GM03348 (cell line): ENCODE measurements at places on chromosomes 2 and 18.

- peak; percentile 47 for DNase-seq
These were observed 25.7 kb upstream of the THOC1 start for GRCh38 chr18:293536-293935.

GRCh38 chr2:86520153-86520552, 43.1 kb downstream of the CHMP3 start:
- DNase-seq: no peak

DNA sequence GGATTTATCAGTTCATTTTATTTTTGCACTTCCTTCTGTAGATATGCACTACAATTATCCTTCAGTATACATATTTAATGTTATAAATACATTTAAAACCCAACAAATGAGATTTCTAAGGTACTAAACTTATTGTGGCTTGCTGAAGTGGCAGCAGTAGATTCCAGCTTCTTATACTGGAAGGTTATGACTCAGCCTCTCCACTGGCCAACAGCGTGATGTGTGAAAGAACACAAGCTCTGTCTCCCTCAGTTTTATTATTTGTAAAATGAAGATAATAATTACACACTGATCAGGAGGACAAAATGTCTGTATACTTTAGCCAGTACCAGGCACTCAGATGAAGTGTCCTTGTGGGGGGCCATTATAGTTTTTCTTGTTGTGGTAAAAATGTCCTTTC, 1147.1 kb downstream of the CNTNAP5 start:
- no peak for DNase-seq

GRCh38 chr2:85409845-85410583, at the start of gene CAPG:
Gene CAPG (minus strand): TSS chr2:85410366. CDS start chr2:85402145, 8,221 bp downstream.
- peak; percentile 56 for DNase-seq

DNA sequence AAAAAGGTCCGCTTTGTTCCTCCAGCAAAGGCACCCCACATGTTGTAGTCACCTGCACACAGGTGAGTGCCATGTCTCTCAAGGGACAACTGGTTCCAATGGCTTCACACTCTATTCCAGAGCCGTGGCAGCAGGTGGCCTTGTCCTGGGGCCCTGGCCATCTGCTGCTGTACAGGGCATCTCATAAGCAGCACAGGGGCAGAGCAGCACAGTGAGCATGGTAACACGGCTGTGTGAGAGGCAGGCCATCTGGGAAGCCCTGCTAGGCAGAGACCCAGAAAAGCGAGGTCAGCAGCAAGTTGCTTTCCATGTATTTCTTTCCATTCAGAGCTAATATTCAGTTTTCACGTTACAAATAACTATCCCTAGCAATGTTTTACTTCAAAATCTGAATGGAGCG, 54.7 kb downstream of the CMPK2 start:
- no peak for DNase-seq

DNA sequence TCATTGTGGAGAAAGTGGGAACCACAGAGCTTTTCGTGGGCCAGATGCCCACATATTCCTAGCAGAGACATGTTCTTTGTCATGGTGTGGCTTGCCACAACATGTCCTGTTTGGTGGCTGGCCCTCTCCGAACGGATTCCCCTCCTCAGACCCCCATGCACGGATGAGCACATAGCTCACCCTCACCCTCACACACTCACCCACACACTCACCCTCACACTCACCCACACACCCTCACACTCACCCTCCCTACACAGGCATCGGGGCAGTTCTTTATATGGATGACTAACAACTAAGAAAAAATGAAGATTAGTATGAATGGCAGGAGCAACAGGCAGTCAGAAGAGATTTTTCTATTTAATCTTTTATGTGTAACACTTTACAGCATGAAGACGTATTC, 149.9 kb downstream of the ZNF236 start:
- no peak for DNase-seq

DNA sequence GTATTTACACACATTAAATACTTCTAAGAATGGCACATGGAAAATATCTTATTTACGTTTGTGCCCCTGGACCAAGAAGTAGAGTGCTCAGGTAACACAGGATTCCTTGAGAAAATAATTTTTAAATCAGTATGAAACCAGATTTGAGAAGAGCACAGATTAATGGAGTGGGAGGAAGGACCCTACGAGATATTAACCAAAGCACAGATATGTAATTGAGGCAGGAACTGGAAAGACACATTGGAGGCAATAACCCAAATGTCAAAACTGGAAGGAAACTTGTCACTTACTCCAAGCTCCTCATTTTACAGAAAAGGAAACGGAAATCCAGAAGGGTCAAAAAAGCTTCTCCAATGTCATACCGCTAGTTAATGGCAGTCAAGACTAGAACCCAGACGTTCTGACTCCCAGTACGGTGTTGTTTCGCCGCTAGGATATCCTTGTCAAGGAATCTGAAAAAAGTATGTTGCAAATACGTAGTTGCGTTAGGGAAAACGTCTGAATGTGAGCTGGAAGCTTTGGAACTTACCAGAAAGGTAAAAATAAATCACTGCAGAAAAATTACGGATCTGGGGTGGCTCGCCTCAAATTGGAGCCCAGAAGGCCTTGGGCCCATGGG, 634 bp downstream of the MTIF2 start:
- DNase-seq: peak; percentile 2

GRCh38 chr2:181464966-181465365, 7.8 kb downstream of the ITGA4 start:
- DNase-seq: no peak

GRCh38 chr2:209463226-209463625, 39.4 kb downstream of the MAP2 start:
- DNase-seq: no peak

DNA sequence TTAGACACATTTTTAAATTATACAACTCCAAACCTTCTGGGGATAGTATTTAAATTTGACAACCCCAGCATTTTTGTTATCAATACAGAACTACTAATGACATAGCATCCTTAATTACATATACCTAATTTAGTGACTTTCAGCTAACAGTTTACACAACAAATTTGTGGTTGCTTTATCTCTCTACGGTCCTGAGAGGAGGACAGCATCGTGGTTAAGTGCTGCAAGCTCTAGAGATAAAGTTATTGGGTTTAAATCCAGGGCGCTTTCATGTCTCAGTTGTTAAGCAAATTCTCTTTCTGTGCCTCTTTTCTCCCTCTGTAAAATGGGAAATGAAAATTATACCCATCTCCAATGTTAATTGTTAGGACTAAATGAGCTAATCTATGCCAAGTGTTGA, 129.3 kb downstream of the METTL4 start:
- no peak for DNase-seq

GRCh38 chr2:47510745-47511144, 107.8 kb downstream of the MSH2 start:
- no peak for DNase-seq

GRCh38 chr2:86044614-86045013, 61.1 kb downstream of the POLR1A start:
- no peak for DNase-seq

DNA sequence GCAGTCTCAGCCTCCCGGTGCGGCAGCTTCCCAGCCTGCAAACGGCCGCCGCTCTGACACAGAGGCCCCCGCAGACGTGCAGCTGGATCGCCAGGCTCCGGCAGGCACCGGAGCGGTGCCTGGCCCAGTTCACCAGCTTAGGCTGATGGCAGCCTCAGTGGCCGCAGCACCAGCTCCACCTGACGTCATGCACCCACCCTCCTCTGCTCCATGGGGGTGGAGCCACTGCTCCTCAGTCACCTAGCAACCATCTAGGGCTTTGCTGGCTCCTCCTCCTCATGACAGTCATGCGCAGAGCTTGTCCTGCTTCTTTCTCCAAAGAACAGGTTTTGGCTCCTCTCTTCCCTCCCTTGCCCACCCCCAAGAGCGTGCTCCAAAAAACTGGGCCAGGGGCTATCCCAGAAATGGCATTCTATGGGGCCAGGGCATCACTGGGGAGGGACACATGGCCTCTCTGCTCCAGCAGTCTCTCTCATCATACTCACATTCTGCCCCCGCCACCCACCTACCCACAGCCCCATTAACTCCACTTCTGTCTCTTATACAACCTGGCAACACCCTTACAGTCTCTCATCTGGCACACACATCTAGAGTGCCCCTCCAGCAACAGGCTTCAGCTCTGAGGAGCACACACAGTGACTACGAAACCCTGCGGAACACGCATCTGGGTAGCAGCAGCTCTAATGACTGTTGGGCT, 5.5 kb downstream of the DCTN1 start:
- DNase-seq: peak; percentile 44

DNA sequence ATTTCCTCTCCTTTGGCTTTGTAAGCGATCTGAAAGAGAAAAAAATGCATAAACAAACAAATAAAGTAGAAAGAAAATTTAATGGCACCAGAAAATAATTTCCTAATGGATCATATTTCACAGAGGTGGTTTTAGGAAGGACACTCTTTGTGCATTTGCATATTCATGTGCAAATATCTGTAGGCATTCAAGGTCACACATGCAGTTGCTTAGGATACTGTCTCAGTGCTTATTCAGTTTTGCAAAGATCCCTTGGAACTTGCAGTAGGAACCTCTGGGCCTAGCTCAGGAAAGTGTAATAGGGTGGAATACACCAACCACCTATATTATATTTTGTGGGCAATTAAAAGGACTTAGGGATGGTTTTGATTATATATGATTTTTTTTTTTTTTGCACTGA, 54.3 kb downstream of the NEB start:
- no peak for DNase-seq

DNA sequence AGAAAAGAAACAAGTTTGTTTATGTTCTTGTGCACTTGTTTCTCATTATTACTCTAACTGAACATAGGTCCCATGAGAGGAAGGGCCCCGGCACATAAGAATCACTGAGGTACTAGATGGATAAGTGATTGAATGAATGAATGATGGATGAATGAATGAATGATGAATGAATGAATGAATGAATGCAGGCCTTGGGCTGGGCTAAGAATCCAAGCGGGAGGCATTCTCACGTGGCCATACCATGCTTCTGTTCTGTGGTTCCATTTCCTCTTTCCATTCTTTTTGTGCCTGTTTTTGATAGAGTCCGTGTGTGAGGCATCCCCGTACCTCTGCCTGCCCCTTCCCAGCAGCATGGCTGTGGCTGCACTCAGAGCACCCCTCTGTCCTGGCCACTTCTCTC, 94.8 kb downstream of the SH3BP4 start:
- no peak for DNase-seq

- DNase-seq: no peak
These were observed 23.6 kb downstream of the SLC66A2 start for GRCh38 chr18:79927607-79928562.

- no peak for DNase-seq
These were observed 4.9 kb downstream of the PDCD1 start for GRCh38 chr2:241853651-241854341.

GRCh38 chr2:104638190-104638858, 215.6 kb upstream of the POU3F3 start:
- DNase-seq: no peak

GRCh38 chr2:173090973-173091660, 15.5 kb downstream of the MAP3K20 start:
- no peak for DNase-seq
